Osteocyte (in vitro differentiated cells): ENCODE measurements at places on chromosomes 4 and X. TPM values are rescaled to one million over a fixed set of nuclear protein-coding genes. Genes with fewer than 3 reads are reported as not detected.

LGI2 gene
- 0.08 TPM in 1 of 2 replicates, not detected in the other for total RNA-seq

XAGE2 gene
- not detected in 2 replicates for total RNA-seq

WDR17 gene
- total RNA-seq = 0.44 and 0.67 TPM in 2 replicates

TGIF2LX gene
- not detected in 2 replicates for total RNA-seq

NWD2 gene
- not detected in 2 replicates for total RNA-seq

XAGE3 gene
- not detected in 2 replicates for total RNA-seq

SSX2 gene
- total RNA-seq = not detected in 2 replicates

OTUD4 gene
- 35.0 and 36.1 TPM in 2 replicates for total RNA-seq

TBC1D1 gene
- 46.2 and 46.9 TPM in 2 replicates for total RNA-seq

OPHN1 gene
- 10.4 and 10.9 TPM in 2 replicates for total RNA-seq

GRCh38 chr4:20666012-20666860 is 34.0 kb upstream of the PACRGL start:
- H3K4me3 ChIP-seq = no peak overlapping the region
- peaks cover 9% of the 10 kb centered on the region for H3K4me1 ChIP-seq
- H3K27ac ChIP-seq = no peak overlapping the region

GRCh38 chrX:53445977-53446376 is 11.8 kb upstream of the HSD17B10 start:
- H3K27ac ChIP-seq = no peak overlapping the region
- H3K4me3 ChIP-seq = no peak overlapping the region
- no peaks in the 10 kb centered on the region for H3K27me3 ChIP-seq
- DNase-seq = no peak
- H3K36me3 ChIP-seq = no peaks in the 10 kb centered on the region

DNA sequence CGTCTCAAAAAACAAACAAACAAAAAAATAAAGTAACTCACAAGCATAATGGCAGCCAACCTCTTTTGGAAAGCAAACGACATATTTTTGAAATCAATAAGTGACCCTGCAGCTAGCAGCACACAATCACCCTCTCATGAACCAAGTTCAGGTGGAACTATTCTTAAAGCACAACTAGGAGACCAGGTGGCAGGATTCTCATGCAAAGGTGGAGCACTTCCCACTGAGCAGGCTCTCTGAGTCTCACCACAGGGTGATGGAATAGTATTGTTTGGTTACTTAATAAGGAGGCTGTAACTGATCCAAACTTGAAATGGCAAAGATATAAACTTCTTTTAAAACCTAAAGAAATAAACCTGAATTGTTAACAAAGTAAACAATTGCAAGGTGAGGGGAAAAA is 1293.1 kb downstream of the PCDH19 start:
- no peak for DNase-seq
- no peak overlapping the region for H3K4me3 ChIP-seq
- no peaks in the 10 kb centered on the region for H3K27me3 ChIP-seq
- H3K27ac ChIP-seq = no peak overlapping the region
- H3K4me1 ChIP-seq = no peaks in the 10 kb centered on the region

GRCh38 chr4:37873386-37873785 is 17.5 kb upstream of the TBC1D1 start:
- H3K36me3 ChIP-seq = no peaks in the 10 kb centered on the region
- no peak overlapping the region for H3K4me3 ChIP-seq
- no peak for DNase-seq
- no peaks in the 10 kb centered on the region for H3K27me3 ChIP-seq

DNA sequence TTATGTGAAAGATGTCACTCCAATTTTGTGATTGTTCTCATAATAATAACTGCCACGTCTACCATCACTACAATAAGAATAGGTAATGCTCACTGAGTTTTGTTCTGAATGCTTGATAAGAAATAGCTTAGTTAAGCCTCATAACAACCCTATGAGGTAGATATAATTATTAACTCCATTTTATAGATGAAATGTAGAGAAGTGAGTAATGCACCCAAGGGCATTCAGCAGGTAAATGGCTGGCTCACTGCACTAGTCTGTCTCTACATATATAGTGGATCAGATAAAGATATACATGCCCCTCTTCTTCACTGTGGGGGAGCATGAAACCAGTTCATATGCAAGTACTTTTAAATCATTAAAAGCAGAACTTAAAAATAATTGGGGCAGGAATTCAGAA is 65.8 kb upstream of the SLC4A4 start:
- peaks cover 39% of the 10 kb centered on the region for H3K4me1 ChIP-seq
- H3K4me3 ChIP-seq = no peak overlapping the region
- H3K36me3 ChIP-seq = no peaks in the 10 kb centered on the region
- no peaks in the 10 kb centered on the region for H3K27me3 ChIP-seq

DNA sequence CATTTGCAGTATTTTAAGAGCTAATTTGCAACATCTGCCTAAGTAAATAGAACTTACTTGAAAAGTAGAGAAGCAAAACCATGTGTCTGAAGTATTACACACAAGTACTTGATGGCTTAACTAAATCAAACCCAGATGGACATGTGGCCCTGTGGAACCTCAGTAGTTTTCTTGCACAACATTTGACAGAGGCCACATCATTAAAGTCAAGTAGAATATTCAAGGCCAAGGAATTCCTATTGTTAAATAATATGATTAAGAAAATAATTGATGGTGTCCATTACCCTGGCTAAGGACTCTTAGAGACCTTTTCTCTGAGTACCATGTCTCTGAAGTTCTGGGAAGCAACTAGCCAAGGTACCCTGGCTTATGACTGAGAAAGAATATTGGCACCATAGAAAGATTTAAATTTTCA is 135.4 kb upstream of the OTUD4 start:
- H3K4me3 ChIP-seq = no peak overlapping the region
- H3K36me3 ChIP-seq = no peaks in the 10 kb centered on the region
- no peak overlapping the region for H3K27ac ChIP-seq
- no peaks in the 10 kb centered on the region for H3K4me1 ChIP-seq
- DNase-seq = no peak

GRCh38 chrX:113274791-113275190 is 434.2 kb upstream of the AMOT start:
- DNase-seq = no peak
- H3K4me3 ChIP-seq = no peak overlapping the region
- H3K4me1 ChIP-seq = no peaks in the 10 kb centered on the region
- no peaks in the 10 kb centered on the region for H3K27me3 ChIP-seq

DNA sequence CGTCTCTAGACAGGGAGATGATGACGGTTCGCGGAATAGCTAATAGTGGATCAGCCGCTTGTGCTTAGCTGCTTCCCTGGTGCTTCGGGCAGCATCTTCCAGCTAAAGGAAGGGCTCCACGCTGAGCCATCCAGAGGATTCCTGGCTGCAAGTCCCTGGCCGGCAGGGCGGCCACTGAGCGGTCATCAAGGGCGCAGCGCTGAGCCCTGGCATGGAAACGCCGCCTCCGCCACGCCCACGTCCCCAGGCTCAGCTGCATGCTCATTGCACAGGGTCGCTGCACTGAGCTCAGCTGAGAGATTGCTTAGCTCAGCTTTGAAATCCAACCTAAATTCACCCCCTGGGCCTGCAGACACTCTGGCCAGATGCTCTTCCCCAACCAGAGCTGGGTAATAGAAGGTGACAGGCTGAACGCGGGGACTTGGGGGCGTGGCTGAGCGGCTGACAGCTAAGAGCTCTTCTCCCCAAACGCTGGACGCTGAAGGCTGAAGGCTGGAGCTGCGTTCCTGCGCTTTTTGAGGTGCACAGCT is 118.2 kb upstream of the KIT start:
- peak overlapping the region; percentile 69 for H3K4me3 ChIP-seq
- H3K36me3 ChIP-seq = no peaks in the 10 kb centered on the region
- no peak for DNase-seq
- H3K27me3 ChIP-seq = no peaks in the 10 kb centered on the region
- H3K4me1 ChIP-seq = peaks cover 38% of the 10 kb centered on the region

- no peaks in the 10 kb centered on the region for H3K27me3 ChIP-seq
- peaks cover 27% of the 10 kb centered on the region for H3K4me1 ChIP-seq
- no peaks in the 10 kb centered on the region for H3K36me3 ChIP-seq
- no peak overlapping the region for H3K4me3 ChIP-seq
- no peak for DNase-seq
Observed at GRCh38 chr4:119027811-119028210, 107.8 kb upstream of the MYOZ2 start.

- DNase-seq = no peak
- peaks cover 34% of the 10 kb centered on the region for H3K27me3 ChIP-seq
- no peak overlapping the region for H3K27ac ChIP-seq
- H3K36me3 ChIP-seq = peaks cover 3% of the 10 kb centered on the region
Observed at GRCh38 chr4:15353207-15353606, 74.6 kb upstream of the C1QTNF7 start.

DNA sequence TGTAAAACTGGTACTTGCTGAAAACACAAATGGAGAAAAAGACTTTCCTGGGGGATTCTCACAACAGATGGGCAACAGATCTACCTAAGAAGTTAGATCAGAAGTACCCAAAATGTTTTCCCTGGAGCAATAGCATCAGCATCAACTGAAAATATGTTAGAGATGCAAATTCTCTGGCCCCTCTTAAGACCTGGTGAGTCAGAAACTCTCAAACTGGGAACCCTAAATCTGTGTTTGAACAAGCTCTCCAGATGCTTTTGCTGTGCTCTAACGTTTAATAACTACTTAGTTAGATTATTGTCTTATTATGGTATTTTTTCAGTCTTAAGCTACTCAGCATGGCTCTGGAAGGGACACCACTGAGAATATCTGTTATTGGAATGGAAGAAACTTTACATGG is 55.2 kb upstream of the TRPC3 start:
- no peaks in the 10 kb centered on the region for H3K4me1 ChIP-seq
- H3K4me3 ChIP-seq = no peak overlapping the region
- peaks cover 27% of the 10 kb centered on the region for H3K27me3 ChIP-seq

- H3K36me3 ChIP-seq = no peaks in the 10 kb centered on the region
- no peak overlapping the region for H3K4me3 ChIP-seq
- no peaks in the 10 kb centered on the region for H3K4me1 ChIP-seq
- DNase-seq = no peak
- no peak overlapping the region for H3K27ac ChIP-seq
Observed at GRCh38 chrX:39491548-39492297, 606.0 kb downstream of the BCOR start.

- no peak for DNase-seq
- no peak overlapping the region for H3K27ac ChIP-seq
- H3K4me1 ChIP-seq = peaks cover 16% of the 10 kb centered on the region
- H3K36me3 ChIP-seq = no peaks in the 10 kb centered on the region
- H3K4me3 ChIP-seq = no peak overlapping the region
Observed at GRCh38 chr4:101265816-101266172, 81.5 kb downstream of the PPP3CA start.

GRCh38 chrX:19709812-19710518 is 177.4 kb downstream of the SH3KBP1 start:
- H3K36me3 ChIP-seq = no peaks in the 10 kb centered on the region
- peak overlapping the region; percentile 79 for H3K27ac ChIP-seq
- H3K27me3 ChIP-seq = no peaks in the 10 kb centered on the region
- H3K4me1 ChIP-seq = peaks cover 15% of the 10 kb centered on the region
- no peak overlapping the region for H3K4me3 ChIP-seq

GRCh38 chr4:60016971-60017370 is 1183.2 kb upstream of the ADGRL3 start:
- H3K36me3 ChIP-seq = no peaks in the 10 kb centered on the region
- no peak overlapping the region for H3K27ac ChIP-seq
- H3K4me3 ChIP-seq = no peak overlapping the region
- peaks cover 5% of the 10 kb centered on the region for H3K27me3 ChIP-seq

DNA sequence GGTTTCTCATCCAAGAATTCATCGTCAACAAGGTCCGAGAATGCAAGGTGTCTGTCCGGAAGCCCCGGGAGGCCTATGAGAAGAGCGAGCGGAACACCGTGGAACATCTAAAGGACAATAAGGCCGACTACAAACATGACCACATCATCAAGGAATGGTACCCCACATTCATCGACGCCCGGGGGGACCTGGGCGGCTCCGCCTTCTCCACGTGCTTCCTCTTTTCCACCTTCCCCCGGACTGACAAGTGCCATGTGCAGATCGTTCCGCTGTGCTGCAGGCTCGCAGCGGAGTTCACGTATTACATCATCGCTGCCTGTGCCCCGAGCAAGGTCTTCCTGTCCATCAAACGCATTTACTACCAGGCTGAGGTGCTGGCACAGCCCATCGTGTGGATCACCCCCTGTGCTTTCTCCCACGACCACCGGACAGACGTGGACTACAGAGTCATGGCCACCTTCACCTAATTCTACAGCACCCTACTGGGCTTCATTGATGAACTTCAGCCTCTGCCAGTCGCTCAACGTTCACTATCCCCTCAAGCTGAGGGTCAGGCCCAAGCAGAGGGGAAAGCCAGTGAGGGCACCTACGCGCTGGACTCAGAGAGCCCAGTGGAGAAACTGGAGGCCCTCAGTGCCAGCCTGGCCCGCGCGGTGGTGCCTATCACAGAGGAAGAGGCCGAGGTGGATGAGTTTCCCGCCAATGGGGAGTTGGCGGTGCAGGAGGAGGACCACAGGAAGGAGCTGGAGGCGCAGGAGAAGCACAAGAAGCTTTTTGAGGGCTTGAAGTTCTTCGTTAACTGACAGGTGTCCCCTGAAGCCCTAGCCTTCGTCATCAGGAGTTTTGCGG is 125.9 kb upstream of the PABPC4L start:
- H3K27ac ChIP-seq = no peak overlapping the region
- no peak overlapping the region for H3K4me3 ChIP-seq
- H3K36me3 ChIP-seq = no peaks in the 10 kb centered on the region
- H3K27me3 ChIP-seq = no peaks in the 10 kb centered on the region

DNA sequence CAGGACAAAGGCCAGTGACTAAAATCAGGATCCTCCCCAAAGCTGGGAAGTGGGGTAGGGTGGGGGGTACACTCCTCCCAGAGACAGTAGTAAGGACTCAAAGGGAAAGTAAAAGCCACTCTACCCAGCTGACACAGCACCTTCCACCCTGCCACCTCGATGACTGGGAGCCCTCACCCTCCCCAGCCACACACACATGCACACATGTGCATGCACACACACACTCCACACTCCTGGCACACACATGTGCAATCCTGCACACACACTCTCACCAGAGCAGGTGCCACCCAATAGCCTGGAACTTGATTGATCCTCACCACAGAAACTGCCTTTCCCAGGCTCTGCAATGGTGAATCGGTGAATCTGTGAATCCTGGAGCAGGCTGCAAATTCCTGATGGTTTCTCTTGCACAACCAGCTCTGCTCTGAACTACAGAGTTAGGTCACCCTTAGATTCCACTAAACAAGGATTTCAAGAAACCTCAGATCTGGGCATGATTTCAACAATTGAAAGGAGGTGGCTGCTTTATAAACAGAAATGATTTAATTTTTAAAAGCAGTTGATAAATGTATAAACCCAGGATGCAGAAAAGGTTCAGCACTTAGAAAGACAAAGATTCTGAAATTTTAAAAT is 21.5 kb downstream of the AMOT start:
- no peak overlapping the region for H3K4me3 ChIP-seq
- DNase-seq = no peak
- no peak overlapping the region for H3K27ac ChIP-seq
- peaks cover 7% of the 10 kb centered on the region for H3K4me1 ChIP-seq
- no peaks in the 10 kb centered on the region for H3K36me3 ChIP-seq
- H3K27me3 ChIP-seq = no peaks in the 10 kb centered on the region
